HS-5 (cell line): ENCODE measurements at places on chromosomes 4 and X.

GRCh38 chr4:87570290-87570805, 38.0 kb upstream of the DSPP start:
- DNase-seq: no peak

GRCh38 chrX:149392921-149393320, 112.2 kb downstream of the IDS start:
- DNase-seq: no peak

DNA sequence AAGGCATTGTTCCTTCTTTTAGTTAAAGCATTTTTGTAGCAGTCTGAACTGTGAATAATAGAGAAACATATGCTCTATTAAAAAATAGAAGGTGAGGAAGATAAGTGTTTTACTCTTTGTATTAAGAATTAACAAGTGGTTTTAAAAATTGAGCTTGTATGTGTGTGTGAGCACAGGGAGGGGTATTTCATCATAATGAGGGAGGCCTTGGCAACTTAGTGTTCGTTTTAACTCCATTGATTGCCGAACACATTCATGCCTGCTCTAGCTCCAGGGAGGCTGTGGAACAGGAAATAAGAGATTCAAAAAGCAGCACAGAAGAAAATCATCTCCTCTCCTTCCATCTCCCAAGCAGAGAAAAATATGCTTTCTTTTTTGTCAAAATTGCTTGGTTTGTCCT, 14.8 kb downstream of the SHROOM3 start:
- DNase-seq: no peak

- no peak for DNase-seq
Measured at GRCh38 chr4:20591571-20591970, 108.7 kb upstream of the PACRGL start.

DNA sequence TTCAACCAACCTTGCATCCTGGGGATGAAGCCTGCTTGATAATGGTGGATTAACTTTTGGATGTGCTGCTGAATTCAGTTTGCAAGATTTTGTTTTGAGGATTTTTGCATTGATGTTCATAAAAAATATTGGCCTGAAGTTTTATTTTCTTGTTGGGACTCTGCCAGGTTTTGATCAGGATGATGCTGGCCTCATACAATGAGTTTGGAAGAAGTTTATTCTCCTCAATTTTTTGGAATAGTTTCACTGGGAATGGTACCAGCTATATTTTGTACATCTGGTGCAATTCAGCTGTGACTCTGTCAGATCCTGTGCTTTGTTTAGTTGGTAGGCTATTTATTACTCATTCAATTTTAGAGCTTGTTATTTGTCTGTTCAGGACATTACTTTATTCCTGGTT, 340.3 kb upstream of the TRAM1L1 start:
- no peak for DNase-seq

DNA sequence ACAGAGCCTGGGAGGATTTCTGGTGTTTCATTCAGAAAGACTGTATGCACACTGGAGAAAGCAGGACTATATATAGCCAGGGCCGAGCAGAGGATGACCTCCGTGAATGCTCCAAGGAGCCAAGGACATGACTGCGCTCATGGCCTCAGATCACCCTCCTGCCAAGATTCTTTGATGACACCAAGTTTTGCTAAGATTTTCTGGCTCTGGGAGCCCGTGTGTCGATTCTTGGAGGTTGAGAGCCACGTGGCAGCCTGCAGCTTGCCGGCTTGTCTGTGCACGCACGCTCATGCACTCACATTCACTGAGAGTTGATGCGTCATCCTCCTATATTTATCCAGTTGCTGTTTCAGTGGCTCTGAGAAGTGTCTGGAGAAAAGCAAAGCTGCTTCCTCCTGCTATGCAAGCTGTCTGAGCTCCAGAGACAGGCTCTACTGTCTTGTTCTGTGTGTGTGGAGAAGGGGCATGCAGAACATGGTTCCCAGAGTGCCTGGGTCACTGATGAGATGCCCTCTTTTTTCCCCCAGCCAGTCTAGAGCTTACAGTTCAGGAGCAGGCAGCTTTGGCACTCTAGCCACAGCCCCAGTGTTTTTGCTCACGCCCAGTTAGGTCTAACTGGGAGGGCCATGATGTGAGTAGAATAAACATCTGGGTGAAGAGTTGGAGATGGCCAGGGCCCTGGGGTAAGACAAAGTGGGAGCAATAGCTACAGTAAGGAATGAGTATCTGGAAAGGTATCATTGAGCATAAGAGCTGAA, 64.9 kb upstream of the SCOC start:
- peak; percentile 69 for DNase-seq

- DNase-seq: no peak
Measured at GRCh38 chr4:31783311-31783710, 1063.1 kb downstream of the PCDH7 start.

GRCh38 chr4:171288816-171289432, 524.3 kb upstream of the GALNTL6 start:
- DNase-seq: no peak
